Stimulated activated CD4-positive, alpha-beta T cell treated with anti-CD3 and anti-CD28 coated beads, Interleukin-2, amount 100 ng/mL, for 48 hours (primary cell): ENCODE measurements at places on chromosomes 6 and 20.

GRCh38 chr6:3165631-3166534 is 8.5 kb upstream of the TUBB2A start:
- DNase-seq = no peak

DNA sequence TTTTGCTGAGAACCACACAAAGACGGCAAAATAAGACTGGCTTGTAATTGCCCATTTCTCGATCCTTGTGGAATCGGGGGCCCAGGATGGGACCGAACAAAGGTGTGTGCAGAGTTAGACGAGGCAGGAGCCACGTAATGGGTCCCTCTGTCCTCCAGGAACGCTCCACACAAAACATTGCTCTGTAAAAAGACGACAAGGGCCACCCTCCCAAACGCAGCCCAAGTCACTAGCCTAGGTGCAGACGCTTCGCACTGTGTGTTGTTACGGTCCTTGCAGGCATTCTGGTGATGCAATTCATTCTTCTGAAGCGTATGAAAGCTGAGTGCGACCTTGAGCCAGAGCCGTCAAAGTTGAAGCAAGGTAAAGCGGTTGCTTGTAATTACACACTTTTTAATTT is 363.4 kb downstream of the TAF4 start:
- DNase-seq = no peak

GRCh38 chr6:155187994-155188706 is 75.7 kb upstream of the CLDN20 start:
- DNase-seq = no peak

- DNase-seq = no peak
Observed at GRCh38 chr6:36660771-36661471, 17.6 kb upstream of the CDKN1A start.

DNA sequence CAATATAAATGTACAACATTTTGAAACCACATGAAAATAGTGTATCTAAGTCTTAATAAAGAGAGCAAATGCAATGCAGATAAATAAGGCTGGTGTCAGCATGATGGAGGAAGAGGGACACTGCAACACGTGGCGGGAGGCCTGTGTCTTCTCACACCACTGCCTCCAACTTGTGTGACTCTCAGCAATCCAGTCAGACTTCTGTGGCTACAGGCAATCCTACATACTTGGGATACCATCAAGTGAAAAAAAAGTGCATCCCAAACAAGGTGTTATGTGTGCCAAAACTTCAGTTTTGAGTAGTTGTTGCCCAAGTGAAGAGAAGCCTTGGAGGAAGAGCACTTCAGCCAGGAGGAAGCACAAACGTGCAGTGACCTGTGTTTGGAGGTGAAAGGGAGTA is 68.6 kb downstream of the PKIB start:
- no peak for DNase-seq

DNA sequence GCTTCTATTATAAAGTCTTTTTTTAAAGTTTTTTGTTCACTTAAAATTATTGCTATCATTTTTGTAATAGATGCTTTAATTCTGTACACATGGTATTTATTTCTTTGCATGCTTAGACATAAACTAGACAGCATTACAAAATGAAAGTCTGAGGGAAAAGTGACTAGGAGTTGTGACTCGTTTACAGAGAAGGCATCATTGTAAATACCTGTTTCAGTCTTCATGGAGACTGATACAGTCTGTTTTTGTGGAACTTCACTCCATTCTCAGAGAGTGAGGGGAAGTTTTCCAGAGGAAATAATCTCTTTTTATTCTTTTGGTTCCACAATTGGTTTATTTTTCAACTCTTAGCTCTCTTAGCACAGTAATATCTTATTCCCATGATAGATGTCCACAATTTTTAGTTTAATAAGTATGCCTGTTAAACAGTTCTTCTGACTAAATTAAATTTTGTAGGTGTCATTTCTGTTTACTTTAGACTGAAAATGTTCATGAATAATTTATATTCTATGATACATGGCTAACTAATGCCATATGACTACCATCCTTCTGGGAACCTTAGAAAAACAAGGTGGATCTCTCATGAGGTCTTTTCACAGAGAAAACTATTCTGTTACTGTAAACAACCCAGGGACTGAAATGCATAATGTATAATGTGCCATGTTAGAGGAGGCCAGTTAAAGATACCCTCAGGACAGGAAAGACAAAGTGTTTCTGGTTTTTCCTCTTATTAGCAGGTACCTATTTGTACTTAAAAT is 69.2 kb downstream of the MYO6 start:
- DNase-seq = no peak

- DNase-seq = no peak
Observed at GRCh38 chr6:4932228-4932903, 71.5 kb downstream of the RPP40 start.

GRCh38 chr6:84762220-84763002 is 2.0 kb downstream of the TBX18 start:
- DNase-seq = no peak

GRCh38 chr6:144878577-144878976 is 593.4 kb downstream of the UTRN start:
- no peak for DNase-seq
